ENCODE measurements at places on chromosomes 5 and 9. TPM values are rescaled to one million over a fixed set of nuclear protein-coding genes. Genes with fewer than 3 reads are reported as not detected.

DNA sequence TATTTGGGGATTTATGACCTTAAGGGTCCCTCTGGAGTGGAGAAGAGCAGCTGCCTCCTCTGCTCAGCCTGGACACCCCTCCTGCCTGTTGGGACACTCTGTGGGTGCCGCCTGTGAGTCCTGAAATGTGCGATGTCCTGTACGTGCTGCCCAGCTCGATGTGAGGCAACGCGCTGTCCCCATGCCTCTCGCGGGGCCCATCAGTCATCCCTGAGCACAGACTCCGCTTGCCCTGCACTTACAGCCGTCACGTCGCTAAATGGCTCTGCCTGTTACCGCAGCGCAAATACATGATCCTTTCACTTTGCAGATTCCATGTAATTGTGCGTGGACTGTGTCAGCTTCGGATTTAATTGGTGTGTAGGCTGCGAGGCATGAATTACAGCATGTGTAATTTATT is 27.1 kb downstream of the IRX4 start:
- DNase-seq: no peak

Gene TAF1L
- not detected for total RNA-seq

DNA sequence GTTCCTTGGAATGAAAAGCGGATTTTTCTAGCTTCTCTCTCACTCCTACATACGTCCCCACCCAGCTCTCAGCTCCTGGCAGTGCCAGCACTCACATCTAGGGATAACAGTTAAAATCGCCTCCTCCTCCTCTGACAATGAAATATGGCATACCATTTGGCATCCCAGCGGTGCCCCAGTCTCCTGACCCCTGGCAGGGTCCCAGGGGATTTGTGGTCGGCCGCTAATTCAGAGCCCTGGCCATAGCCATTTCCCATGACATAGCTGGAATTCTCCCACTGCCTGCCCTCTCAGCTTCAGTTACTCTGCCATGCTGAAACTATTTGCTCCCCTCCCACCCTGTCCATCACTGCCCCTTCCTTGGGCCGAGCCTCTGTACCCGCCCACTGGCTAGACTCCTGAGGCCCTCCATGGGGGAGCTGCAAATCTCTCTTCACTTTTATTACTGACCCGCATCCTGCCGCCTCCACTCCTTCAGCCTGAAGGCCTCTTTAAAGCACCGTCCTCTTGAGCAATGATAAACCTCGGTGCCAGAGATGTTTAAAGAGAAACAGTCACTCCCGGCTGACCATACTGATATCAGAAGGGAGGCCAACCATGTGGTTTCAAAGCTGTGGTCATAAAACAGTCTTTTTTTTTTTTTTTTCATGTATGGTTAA is 139.8 kb downstream of the SLIT3 start:
- DNase-seq: peak; percentile 82

Gene CBY3
- 0.66 TPM for total RNA-seq

GRCh38 chr5:112413611-112414010 is 5.5 kb downstream of the EPB41L4A start:
- no peak for DNase-seq

DNA sequence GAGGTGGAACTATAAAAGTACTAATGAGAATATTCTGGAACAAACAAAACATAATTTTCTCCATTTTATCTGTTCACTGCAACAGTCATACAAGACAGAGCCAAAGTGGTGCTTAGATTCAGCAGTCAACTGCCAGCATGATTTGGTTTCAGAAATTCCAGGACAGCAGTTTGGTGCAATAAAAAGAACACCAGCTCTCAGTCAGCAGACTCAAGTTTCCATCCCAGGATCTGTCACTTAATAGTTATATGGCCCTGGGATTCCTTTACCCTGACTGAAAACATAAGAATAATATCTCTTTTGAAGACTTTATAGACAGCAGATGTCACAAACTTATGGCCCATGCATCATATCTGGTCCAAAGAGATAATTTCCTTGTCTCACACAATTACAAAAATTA is 92.8 kb upstream of the RASEF start:
- DNase-seq: no peak

GRCh38 chr5:106376522-106376921 is 1294.2 kb downstream of the EFNA5 start:
- no peak for DNase-seq

Gene CER1
- not detected for total RNA-seq

- DNase-seq: no peak
Measured at GRCh38 chr5:116883875-116884274, 309.3 kb upstream of the SEMA6A start.

GRCh38 chr5:124461941-124462340 is 284.5 kb downstream of the ZNF608 start:
- DNase-seq: no peak

DNA sequence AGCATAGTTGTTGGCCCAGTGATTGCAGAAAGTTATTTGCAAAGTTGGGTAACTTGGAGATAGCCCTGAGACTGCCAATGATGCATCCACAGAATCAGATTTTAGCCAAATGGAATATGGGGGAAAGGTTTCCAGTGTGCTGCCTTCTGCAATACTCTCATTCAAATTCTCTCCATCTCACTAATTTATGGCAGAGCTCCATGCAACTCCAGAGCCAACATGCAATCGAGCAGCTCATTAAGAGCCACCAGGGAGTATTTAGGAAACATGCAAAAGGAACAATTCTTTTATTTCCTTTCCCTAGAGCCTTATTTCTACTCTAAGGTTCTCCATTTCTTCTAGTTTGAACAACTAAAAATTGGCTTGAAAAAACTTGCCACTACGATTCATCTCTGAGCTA is 135.9 kb upstream of the MARCHF11 start:
- no peak for DNase-seq

- DNase-seq: no peak
Measured at GRCh38 chr9:4344946-4345345, 45.1 kb upstream of the GLIS3 start.

- no peak for DNase-seq
Measured at GRCh38 chr5:123582550-123583285, 70.7 kb downstream of the CSNK1G3 start.

Gene PDZD2
- 11.4 TPM for total RNA-seq

- DNase-seq: no peak
Measured at GRCh38 chr9:37386988-37387387, 35.5 kb upstream of the GRHPR start.

DNA sequence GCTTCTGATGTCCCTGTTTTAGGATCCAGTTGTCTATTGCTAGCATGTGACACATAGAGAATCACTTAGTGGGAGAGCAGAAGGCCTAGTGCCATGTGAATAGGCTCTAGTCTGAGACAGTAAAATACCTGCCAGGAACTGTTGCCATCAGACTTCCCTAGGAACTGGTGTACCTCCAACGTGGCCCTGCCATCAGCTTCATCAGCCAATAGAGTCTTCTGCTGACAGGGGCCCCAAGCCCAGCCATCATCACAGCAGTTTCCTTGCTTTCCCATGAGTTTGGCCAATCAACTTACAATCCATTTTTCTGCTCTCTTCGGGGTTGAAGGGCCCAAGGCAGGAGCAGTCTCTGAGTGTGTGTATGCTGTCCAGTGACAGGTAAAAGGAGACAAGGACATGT is 128.4 kb upstream of the ADRA1B start:
- no peak for DNase-seq

GRCh38 chr5:75510836-75511434 is 494 bp downstream of the CERT1 start:
- peak; percentile 71 for DNase-seq

Gene LVRN
- 5.4 TPM for total RNA-seq

GRCh38 chr5:74497706-74498105 is 142.8 kb downstream of the ENC1 start:
- DNase-seq: no peak

Gene ORM2
- total RNA-seq: not detected

Gene SLC25A2
- 0.82 TPM for total RNA-seq

- no peak for DNase-seq
Measured at GRCh38 chr5:7848296-7848695, 2.6 kb downstream of the CFAP90 start.

GRCh38 chr9:17521100-17521855 is 57.6 kb upstream of the SH3GL2 start:
- DNase-seq: no peak
